Sigmoid colon (tissue), 7 donors: ENCODE measurements at places on chromosomes 12 and 14. TPM values are rescaled to one million over a fixed set of nuclear protein-coding genes. Genes with fewer than 3 reads are reported as not detected.

The USP30 gene
- polyA plus RNA-seq, result 7.8 TPM

The RIMBP2 gene
- polyA plus RNA-seq, result 1.7 TPM

The SRGAP1 gene
- 2.4 TPM for polyA plus RNA-seq

The NAB2 gene
- 2.5 TPM for polyA plus RNA-seq

The METTL25 gene
- polyA plus RNA-seq, result 4.6 TPM

The BDKRB1 gene
- 4.2 TPM for polyA plus RNA-seq

The TAS2R10 gene
- polyA plus RNA-seq, result not detected

The RASSF9 gene
- polyA plus RNA-seq, result 0.32 TPM

The HOXC6 gene
- not detected for polyA plus RNA-seq

The DTX1 gene
- 15.8 TPM for polyA plus RNA-seq

The DNAAF2 gene
- polyA plus RNA-seq, result 10.9 TPM

The TMTC1 gene
- polyA plus RNA-seq, result 3.6 TPM
